Lower lobe of right lung (tissue), 2 donors: ENCODE measurements at places on chromosomes 11 and 22. TPM values are rescaled to one million over a fixed set of nuclear protein-coding genes. Genes with fewer than 3 reads are reported as not detected.

DNA sequence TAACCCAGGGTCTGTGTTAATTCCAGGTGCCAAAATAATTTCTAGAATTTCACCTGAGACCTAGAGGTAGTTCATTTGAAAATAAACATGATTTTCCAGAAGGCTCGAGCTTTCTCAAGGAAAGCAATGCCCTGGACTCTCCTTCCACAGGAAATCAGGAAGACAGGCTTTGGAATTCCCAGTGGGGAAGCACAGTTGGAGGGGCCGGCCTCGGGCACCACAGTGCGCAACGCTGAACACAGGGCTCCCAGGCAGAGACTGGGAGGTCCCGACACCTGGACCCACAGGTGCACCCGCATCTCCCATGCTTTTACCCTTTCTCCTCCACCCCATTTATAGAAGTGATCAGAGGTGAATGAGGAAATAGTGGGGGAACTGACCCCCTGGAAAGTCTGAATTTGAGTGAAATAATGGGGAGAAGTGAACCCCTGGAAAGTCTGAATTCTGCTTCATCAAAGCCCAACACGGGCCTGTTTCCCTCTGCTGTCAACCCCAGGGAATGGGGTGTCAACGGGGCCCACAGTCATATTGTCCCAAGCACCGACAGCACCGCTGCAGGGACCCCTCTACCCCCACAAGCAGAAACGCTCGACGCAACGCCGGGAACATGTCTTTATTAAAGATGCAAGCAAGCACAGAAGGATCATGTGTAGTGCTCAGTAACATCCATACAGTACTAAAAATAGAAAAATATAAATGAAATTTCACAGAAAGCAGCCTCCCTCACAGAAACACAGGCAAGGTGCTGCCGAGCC, 12.0 kb upstream of the EFCAB6 start:
- no peaks in the 10 kb centered on the region for H3K36me3 ChIP-seq
- no peaks in the 10 kb centered on the region for H3K4me1 ChIP-seq
- no peak for DNase-seq
- H3K27me3 ChIP-seq: peaks cover 9% of the 10 kb centered on the region
- no peak overlapping the region for H3K27ac ChIP-seq

DNA sequence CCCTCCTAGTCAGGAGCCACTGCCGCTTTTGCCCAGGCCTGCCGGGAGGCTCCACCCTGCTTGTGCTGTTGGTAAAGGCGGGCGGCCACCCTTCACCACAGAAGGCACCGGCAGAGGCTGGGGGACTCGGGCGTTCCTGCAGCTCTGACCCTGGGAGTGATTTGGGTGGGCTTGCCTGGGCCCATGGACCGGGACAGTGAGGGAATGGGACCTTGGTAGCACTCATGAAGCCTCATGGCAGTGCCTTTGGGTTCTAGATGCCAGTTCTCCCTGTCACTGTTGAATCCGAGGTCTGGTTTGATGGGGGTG, 4.4 kb downstream of the TPCN2 start:
- peaks cover 33% of the 10 kb centered on the region for H3K4me1 ChIP-seq
- H3K27ac ChIP-seq: no peak overlapping the region
- peaks cover 21% of the 10 kb centered on the region for H3K36me3 ChIP-seq
- DNase-seq: no peak

DNA sequence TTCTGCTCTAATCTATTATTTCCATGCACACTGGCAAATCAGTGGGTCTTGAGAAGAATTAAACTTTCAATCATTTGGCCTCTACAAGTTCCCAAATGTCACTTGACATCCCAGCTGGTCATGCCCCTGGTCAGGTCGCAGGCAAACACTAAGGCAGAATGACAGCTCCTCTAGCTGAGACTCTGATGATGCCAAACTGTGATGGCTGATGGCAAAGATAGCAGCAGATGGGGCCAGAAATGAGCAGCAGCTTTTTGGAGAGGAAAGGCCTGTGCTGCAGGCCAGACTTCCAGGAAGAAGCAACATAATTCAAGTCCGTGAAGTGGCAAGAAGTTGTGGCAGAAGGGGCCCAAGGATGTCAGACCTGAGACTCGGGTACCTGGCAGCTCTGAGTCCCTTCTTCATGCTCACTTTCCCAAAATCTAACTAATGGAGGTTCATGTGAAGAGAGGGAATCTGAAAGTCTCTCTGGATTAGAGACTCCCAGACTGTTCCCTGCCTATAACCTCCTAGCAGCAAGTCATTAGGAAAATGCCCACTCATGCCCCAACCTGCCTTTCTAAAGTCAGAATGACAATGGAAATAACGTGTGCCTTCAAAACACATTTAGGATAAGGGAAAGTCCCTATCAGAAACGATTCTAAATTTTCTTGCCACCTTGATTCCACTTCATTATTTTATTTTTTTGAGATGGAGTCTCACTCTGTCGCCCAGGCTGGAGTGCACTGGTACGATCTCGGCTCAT, 9.4 kb upstream of the PMM1 start:
- H3K27ac ChIP-seq: no peak overlapping the region
- DNase-seq: no peak
- peaks cover 11% of the 10 kb centered on the region for H3K4me1 ChIP-seq

GRCh38 chr22:21075516-21076138, 29.9 kb downstream of the LRRC74B start:
- H3K27ac ChIP-seq: no peak overlapping the region
- H3K4me1 ChIP-seq: no peaks in the 10 kb centered on the region
- H3K36me3 ChIP-seq: no peaks in the 10 kb centered on the region
- H3K27me3 ChIP-seq: no peaks in the 10 kb centered on the region

- H3K36me3 ChIP-seq: peaks cover 7% of the 10 kb centered on the region
- H3K27me3 ChIP-seq: no peaks in the 10 kb centered on the region
Observed at GRCh38 chr11:111557425-111558111, 17.0 kb downstream of the LAYN start.

DNA sequence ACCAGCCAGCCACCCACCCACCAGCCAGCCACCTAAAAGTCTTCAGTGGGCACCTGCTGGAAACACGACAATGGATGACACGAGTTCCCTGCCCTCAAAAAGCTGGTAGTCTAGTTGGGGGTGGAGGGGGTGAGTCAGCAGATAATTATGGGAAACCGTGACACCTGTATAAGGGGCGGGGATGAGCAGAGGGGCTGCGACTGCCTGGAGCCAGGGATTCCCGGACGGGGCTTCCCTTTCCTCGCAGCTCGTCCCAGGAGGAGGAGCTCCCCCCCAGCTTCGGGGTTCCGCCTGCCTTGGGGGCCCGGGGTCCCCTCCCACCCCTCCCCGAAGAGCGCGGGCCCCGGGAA, 2.3 kb upstream of the RTN4RL2 start:
- no peaks in the 10 kb centered on the region for H3K36me3 ChIP-seq
- H3K27me3 ChIP-seq: peaks cover 26% of the 10 kb centered on the region
- DNase-seq: no peak
- H3K27ac ChIP-seq: no peak overlapping the region

MUC6 gene
- 0.09 TPM for total RNA-seq

TAF1D gene
- total RNA-seq: 83.2 TPM
